ENCODE measurements at places on chromosomes 13 and 19.
A peak's percentile ranks its signal among the peaks of the same experiment; 100 is the strongest.

GRCh38 chr13:107043021-107043956 is 475.4 kb upstream of the ARGLU1 start:
- no peak for DNase-seq

DNA sequence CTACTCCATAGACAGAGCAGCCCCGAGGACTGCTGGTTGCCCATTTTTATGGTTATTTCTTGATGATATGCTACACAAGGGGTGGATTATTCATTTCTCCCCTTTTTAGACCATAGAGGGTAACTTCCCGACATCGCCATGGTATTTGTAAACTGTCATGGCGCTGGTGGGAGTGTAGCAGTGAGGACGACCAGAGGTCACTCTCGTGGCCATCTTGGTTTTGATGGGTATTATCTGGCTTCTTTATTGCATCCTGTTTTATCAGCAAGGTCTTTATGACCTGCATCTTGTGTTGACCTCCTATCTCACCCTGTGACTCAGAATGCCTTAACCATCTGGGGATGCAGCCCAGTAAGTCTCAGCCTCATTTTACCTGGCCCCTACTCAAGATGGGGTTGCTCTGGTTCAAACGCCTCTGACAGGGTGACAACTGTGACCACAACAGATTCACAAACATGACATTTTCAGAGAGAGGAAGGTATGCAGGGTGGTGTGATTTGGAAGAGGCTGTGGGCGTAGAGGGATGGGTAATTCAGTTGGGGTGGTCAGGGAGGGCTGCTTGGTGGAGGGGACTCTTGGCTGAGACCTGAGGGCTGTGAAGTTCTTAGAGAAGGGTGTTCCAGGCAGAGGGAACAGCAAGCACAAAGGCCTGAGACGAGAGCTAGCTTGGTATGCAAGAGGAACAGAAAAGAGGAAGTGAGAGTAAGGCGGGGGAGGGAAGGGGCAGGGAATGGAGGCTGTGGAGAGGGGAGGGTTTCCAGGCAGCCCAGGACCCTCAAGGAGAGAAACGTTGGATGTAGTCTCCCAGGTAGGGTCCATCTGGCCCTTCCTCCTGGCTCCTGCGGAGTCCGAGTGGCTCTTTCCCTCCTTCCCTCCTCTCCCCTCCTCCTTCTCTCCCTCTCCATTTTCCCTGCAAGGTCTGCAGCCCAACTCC is 23.5 kb downstream of the FAM187B start:
- DNase-seq, result peak; percentile 78

GRCh38 chr19:42327381-42327780 is 1.9 kb downstream of the MEGF8 start:
- no peak for DNase-seq

- no peak for DNase-seq
These were observed 1.6 kb downstream of the SLC25A30 start for GRCh38 chr13:45416516-45417128.

DNA sequence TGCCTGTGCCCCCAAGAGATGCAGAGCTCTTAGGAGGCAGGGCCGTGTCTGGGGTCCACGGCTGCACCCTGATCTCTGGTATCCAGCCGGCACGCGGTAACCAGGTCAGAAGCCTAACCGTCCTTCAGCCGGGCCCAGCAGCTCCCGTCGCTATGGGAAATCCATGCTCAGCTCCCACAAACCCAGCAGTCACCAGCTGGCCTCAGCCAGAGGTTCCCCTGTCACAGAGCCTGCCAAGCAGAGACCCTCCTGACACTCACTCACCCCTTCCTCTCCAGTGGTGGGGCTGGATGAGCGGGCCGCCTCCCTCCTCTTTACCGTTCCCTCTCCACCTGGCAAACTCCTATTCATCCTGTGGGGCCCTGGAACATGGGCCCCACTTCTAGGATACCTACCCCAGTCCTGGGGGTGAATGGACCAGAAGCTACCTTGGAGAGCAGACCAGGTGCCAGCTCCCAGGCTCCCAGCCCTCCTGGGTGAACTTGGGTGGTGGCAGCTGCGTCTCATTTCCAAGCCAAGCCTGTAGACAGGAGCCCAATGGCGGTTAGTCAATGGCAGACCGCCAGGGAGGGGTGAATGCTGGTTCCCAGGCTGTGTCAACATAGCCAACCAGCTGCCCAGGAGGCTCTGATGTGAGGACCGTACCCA is 21.4 kb upstream of the TCF3 start:
- DNase-seq, result no peak

- no peak for DNase-seq
These were observed 3.9 kb upstream of the NCAN start for GRCh38 chr19:19207637-19208572.

DNA sequence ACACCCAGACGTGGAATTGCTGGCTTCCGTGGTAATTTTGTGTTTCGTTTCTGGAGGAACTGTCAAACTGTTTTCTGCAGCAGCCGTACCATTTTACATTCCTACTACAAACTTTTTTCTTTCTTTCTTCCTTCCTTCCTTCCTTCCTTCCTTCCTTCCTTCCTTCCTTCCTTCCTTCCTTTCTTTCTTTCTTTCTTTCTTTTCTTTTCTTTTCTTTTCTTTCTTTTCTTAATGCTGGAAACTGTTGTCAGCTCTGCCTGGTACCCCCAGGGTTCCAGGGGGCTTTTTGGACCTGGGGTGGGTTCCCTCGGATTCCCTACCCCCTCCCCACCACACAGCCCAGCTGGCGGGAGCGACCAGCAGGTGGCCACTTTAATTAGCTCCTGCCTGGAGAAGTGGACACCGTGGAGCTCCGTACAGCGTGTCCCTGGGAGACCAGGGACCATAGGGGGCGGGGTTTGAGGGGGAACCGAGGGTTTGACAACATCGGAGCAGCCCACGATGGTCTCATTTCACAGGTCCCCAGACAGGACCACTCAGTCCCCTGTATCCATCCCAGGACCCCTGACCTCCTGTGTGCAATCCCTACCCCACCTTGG is 24.4 kb downstream of the CELF5 start:
- DNase-seq, result no peak

GRCh38 chr13:26541678-26542568 is 15.6 kb upstream of the WASF3 start:
- DNase-seq, result no peak

DNA sequence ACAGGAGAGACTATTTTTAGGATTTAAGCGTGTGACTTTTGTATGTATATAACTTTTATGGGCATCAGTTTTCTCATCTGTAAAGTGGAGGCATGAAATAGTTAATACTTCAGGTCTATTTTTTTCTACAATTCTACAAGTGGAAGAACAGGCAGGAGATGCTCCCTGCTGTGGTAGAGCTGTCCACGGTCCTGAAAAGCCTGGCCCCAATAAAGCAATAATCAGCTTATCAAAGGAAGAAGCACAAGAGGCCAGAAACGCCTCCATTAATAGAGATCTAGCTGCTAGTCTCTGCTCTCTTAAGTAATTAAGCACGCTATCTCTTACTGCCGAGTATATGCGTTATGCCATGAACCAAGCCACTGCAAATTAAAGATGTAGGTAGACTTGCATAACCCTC is 28.0 kb upstream of the WASF3 start:
- DNase-seq, result peak; percentile 20

- DNase-seq, result no peak
These were observed 101.4 kb downstream of the STK24 start for GRCh38 chr13:98475522-98475921.

DNA sequence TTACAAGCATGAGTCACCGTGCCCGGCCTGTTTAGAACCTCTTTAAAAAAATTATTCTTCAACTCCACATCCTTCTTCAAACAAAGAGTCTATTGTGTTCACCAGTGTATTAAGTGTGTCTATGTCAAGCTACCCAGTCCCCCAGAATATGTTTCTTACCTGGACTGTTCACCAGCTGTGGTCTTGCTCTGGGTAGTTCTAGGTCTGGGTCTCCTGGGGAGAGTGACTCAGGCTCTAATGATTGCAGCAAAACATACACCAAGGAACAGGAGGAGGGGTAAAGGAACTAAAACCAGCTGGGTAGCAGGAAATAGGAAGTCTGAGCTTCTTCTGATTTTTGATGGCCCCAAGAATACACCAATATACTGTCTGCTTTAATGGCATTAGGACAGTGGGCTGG is at the start of gene FPR1:
Gene FPR1 (minus strand): TSS at position 224 of the 400 bp plus-strand sequence. CDS start 4,884 bp downstream, outside the sequence.
- DNase-seq, result no peak

DNA sequence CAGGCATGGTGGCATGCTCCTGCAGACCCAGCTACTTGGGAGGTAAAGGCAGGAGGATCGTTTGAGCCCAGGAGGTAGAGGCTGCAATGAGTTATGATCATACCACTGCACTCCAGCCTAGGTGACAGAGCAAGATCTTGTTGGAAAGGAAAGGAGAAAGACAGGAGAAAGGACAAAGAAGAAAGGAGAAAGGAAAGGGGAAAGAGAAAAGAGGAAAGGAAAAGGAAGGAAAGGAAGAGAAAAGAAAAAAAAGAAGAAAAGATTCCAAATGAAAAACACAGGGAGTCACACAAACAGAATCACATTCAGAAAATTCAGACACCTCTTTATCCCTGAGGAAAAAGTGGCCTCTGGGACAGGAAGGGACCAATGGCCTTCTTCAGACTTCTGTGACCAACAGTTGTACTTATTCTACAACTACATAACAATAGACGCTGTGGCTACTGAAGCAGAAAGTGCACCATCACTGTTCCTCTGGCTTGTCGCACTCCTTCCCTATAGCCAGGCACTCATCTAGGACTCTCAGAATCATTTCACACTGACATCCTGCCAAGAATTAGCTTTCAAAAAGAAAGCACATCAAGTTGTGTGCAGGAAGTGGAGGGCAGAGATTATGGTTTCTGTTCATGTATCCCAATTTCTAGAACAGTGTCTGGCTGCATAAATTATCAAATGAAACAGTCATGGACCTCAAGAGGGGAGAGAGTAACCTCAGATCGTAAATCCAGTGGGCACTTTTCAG is 5.9 kb downstream of the MTMR6 start:
- peak; percentile 33 for DNase-seq

DNA sequence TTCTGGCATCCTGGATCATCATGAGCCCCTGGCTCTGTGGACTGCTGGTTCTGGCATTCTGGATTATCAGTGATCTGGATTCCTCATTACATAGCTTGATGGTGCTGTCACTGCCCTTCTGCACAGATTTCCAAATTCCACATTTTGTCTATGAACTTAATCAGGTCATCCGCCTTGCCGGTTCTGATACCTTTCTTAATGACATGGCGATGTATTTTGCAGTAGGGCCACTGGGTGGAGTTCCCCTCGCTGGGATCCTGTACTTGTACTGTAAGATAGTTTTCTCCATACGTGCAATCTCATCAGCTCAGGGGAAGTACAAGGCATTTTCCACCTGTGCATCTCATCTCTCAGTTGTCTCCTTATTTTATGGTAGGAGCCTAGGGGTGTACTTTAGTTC is 24.4 kb upstream of the OR7C2 start:
- peak; percentile 15 for DNase-seq

DNA sequence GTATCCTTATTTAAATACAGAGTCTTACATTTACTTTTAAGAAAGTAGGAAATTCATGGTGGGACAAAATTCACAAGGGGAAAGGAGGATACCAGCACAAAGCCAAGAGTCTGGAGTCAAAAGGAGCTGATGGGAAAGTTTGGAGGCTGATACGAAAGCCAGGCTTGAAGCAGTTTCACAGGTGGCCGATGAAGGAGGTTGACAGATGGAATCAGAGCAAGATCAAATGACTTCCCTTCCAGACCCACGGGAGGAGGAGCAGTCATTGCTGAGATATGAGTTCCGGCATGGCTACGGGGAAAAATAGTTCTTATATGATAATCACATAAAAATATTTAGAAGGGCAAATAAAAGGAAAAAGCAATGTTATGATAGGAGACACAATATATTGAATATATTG is 65.0 kb downstream of the DGKH start:
- DNase-seq, result no peak

GRCh38 chr13:46947425-46948191 is 50.8 kb upstream of the HTR2A start:
- DNase-seq, result no peak

GRCh38 chr13:76861859-76862258 is 24.3 kb downstream of the KCTD12 start:
- DNase-seq, result no peak

GRCh38 chr13:69243366-69243765 is 864.3 kb upstream of the ATXN8OS start:
- DNase-seq, result no peak

DNA sequence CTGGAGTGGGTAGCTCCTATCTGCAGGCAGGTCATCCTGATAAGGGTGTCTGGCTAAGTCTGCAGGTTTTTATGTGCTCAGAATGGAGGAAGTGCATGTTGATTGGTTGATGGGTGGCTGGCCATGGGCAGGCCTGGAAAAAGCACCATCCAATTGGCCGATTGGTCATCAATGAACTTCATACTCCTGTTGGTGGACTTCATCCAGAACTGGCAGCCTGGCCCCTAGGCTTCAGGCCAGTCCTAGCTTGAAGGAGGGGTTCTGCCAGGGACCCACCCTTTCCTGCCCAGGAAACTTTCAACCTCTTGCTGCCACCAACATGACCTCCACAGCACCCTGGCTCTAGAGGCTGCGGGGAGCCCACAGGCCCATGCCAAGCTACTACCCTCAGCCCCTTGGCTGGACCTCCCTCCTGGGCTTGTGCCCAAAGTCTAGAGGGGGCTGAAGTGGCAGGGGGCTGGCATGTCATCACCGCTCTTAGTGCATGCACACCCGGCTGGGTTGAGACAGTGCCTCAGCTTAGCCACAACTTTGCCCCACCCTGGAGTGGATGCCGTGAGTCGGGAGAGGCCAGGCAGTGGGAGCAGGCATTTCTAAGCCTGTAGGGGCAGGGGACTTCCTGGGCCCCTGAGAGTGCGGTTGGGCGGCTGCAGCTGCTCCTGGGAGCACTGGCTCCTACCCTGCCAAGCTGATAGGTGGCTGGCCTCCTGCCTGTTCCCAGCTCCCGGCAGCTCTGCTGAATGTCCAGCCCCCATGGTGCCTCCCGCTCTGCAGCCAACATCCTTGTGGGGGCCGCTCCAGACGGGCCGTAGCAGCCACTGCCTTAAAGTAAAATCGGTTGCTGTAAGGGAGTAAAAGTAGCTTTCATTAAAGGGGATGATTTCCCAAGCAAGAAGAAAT is 13.2 kb downstream of the DNAJC15 start:
- DNase-seq, result no peak

DNA sequence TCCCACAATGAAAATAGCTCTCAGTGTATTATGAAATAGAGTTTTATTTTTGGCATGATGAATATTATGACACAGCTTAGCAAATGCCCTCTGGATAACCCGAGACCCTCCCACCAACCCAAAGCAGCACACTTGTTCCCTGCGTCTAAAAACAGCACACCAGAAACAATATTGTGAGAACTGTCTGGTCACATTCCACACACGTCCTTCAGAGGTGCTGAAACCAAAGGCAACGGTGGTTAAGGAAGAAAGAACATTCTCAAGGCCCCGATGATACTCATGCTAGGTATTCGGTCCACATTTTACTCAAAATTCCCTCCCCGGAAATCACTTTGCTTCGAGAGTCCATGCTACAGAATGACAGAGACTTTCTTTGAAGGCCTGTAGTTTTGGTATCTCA is 156.7 kb downstream of the SLC7A1 start:
- no peak for DNase-seq

Measured in GM20000 (cell line).